ENCODE measurements at places on chromosomes 6 and 20. TPM values are rescaled to one million over a fixed set of nuclear protein-coding genes. Genes with fewer than 3 reads are reported as not detected.

- no peak for DNase-seq
Measured at GRCh38 chr6:150189122-150189521, 46.3 kb downstream of the PPP1R14C start.

DNA sequence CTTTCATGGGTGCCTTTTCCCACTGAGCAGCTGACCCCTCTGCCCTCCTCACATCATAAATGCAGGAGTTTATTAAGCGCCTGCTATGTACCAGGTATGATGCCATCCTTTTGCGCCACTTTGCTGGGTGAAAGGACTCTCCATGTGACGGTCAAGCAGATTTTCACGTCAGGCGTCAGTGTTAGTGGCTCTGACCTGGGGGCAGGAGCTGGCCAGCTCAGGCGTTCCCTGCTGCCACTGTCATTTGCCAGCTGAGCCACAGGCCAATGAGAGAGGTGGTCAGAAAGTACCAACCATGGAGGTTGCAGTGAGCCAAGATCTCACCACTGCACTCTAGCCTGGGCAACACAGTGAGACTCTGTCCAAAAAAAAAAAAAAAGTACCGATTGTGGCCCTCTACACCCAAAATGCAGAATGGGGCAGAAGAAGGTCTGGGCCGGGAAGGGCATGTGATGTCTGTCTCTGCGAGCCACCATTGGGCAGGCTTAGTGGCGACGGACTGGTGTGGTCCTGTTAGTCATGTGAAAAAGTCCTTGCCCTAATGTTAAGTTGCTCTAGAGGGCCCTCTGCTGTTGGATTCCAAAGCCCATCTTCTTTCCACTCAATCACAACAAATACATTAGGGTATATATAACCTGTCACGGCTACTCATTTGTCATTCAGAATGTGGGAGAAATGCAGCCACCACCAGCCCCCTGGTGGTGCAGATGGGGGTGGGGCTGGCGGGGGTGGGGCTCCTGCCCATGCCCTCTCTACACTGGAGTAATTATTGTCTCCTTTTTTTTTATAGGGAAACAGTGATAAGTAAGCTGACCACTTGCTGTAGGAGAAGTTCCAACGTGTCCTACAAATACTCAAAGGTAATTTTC is 18.4 kb upstream of the SLC22A1 start:
- DNase-seq = peak; percentile 25

TMEM74B gene
- 0.47 TPM for total RNA-seq

CFAP61 gene
- total RNA-seq = 0.24 TPM

- no peak for DNase-seq
Measured at GRCh38 chr20:52127309-52127708, 64.3 kb downstream of the ZFP64 start.

TREM1 gene
- 1.0 TPM for total RNA-seq

DNA sequence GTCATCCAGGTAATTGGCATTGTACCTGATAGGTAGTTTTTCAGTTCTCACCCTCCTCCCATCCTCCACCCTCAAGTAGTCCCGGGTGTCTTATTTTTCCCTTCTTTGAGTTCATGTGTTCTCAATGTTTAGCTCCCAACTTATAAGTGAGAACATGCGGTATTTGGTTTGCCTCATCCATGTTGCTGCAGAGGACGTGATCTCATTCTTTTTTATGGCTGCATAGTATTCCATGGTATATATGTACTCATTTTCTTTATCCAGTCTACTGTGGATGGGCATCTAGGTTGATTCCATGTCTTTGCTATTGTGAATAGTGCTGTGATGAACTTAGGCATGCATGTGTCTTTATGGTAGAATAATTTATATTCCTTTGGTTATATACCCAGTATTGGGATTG is 45.8 kb downstream of the RPRD1B start:
- DNase-seq = no peak
